Astrocyte (in vitro differentiated cells and primary cell): ENCODE measurements at places on chromosomes 3 and 15. TPM values are rescaled to one million over a fixed set of nuclear protein-coding genes. Genes with fewer than 3 reads are reported as not detected.
A peak's percentile ranks its signal among the peaks of the same experiment; 100 is the strongest.

GRCh38 chr3:158352551-158352950, 218.4 kb upstream of the MLF1 start:
- no peaks in the 10 kb centered on the region for H3K27me3 ChIP-seq
- no peak overlapping the region for H3K4me3 ChIP-seq
- no peak overlapping the region for H3K27ac ChIP-seq
- H3K4me1 ChIP-seq = no peaks in the 10 kb centered on the region
- DNase-seq = no peak

DNA sequence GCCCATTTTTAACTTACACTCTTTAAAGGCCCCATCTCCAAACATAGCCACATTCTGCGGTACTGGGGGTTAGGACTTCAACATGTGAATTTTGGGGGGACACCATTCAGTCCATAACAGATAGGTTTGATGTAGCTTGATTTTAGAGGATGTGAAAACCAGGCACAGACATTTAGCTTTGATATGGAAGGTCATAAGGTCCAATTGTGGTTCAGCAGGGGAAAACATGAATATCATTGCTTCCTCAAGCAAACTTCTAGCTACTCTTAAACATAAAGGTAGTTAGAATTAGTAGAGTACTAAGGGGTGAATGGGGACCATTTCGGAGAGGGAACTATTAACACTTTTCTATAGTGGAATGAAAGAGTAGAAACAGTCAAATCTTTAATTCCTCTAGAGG, 13.6 kb upstream of the NFKBIZ start:
- H3K36me3 ChIP-seq = no peaks in the 10 kb centered on the region
- H3K27me3 ChIP-seq = no peaks in the 10 kb centered on the region
- H3K4me1 ChIP-seq = no peaks in the 10 kb centered on the region
- H3K4me3 ChIP-seq = no peak overlapping the region
- no peak overlapping the region for H3K27ac ChIP-seq
- DNase-seq = no peak

- no peaks in the 10 kb centered on the region for H3K36me3 ChIP-seq
- H3K27me3 ChIP-seq = no peaks in the 10 kb centered on the region
- no peak overlapping the region for H3K27ac ChIP-seq
- no peak for DNase-seq
- peaks cover 13% of the 10 kb centered on the region for H3K4me1 ChIP-seq
Observed at GRCh38 chr3:194496217-194496919, 9.6 kb upstream of the ATP13A3 start.

DNA sequence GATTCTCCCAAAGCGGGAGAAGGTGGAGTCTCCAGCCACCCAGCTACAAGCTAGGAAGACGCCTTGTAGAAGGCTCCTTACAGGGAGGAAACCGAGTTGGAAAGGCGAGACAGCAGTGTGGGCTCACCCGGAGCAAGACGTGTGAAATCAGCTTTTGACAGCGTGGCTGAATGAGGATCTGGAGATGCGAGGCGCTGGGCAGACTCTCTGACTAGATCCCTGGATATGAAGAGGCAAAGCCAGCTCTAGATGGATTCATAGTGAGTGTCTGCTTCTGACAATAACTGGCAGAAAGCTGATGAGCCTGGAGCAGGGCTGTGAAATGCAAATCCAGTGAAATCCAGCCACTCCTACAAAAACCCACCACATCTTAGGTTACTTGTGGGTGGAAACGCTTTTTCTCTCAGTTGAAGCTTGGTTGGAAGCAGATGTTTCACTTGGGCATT, 41.0 kb downstream of the GOLGA6A start:
- DNase-seq = no peak
- H3K27me3 ChIP-seq = no peaks in the 10 kb centered on the region
- peak overlapping the region; percentile 72 for H3K27ac ChIP-seq
- peaks cover 29% of the 10 kb centered on the region for H3K4me1 ChIP-seq

DNA sequence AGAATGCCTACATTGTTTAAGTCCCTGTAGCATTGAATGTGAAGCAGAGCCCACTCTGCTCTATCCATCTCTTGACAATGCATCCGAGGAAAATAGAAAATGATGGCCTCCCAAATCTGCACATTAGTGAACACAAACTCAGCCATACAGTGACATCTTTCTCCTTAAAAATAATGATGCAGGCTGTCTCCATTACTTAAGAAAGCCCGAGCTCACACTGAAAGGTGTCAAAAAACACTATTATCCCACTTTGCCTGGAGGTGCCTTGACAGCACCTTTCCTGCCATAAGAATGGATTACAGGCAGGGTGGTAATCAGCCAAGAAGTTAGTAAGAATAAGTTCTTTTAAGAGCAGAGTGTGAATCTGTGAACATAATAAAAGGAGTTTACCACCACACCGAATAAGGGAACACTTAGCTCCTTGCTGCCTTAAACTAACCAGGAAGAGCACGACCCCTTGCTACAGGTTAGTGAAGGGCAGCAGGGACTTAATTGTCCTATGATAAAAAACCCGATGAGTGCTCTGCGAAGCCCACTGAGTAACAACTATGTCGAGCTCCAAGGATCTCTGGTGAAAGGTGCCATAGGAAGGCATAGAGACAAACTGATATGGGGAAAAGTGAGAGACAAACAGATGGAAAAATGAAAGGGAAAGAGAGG, 123.2 kb upstream of the TUSC7 start:
- H3K27ac ChIP-seq = no peak overlapping the region
- H3K4me3 ChIP-seq = no peak overlapping the region
- H3K36me3 ChIP-seq = no peaks in the 10 kb centered on the region
- no peaks in the 10 kb centered on the region for H3K4me1 ChIP-seq

- no peaks in the 10 kb centered on the region for H3K4me1 ChIP-seq
- H3K27me3 ChIP-seq = no peaks in the 10 kb centered on the region
- DNase-seq = no peak
Observed at GRCh38 chr3:88044411-88044810, 14.4 kb downstream of the CGGBP1 start.

DNA sequence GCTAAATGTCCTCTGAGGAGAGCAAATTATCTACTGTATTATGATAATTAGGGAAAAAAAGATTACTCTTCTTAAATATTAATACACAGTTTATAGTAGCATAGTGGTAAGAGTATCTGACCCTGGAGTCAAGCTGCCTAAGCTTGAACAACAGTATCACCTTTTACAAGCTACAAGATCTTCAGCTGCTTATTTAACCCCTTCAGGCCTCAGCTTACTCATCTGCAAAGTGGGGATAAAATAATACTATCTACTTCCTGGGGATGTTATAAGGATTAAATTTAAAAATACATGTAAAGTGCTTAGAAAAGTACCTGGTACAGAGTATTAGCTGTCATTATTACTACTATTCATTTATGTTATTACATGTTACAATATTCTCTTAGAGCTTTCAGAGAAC, 42.0 kb downstream of the SUMF1 start:
- H3K27me3 ChIP-seq = no peaks in the 10 kb centered on the region
- H3K36me3 ChIP-seq = no peaks in the 10 kb centered on the region
- no peak overlapping the region for H3K4me3 ChIP-seq
- H3K4me1 ChIP-seq = peaks cover 17% of the 10 kb centered on the region
- no peak for DNase-seq

The RBPMS2 gene
- 10.6 and 10.8 TPM in 2 replicates for total RNA-seq

The HHLA2 gene
- not detected in 2 replicates for total RNA-seq

The AGTR1 gene
- 0.61 and 0.91 TPM in 2 replicates for total RNA-seq
